ENCODE measurements at places on chromosomes 5 and 9.

GRCh38 chr5:44942524-44943001 lies 133.8 kb downstream of the MRPS30 start:
- DNase-seq, result no peak

- no peak for DNase-seq
Measured at GRCh38 chr5:109496112-109496511, 86.3 kb upstream of the PJA2 start.

GRCh38 chr9:6877671-6878161 lies 119.9 kb downstream of the KDM4C start:
- no peak for DNase-seq

GRCh38 chr9:125558453-125559092 lies 148.4 kb downstream of the MAPKAP1 start:
- peak; percentile 69 for DNase-seq

- no peak for DNase-seq
Measured at GRCh38 chr9:37369671-37370070, 52.8 kb upstream of the GRHPR start.

- no peak for DNase-seq
Measured at GRCh38 chr5:852431-853401, 1.9 kb upstream of the ZDHHC11 start.

- peak; percentile 53 for DNase-seq
Measured at GRCh38 chr5:135034236-135034962, 371 bp upstream of the PITX1 start.

DNA sequence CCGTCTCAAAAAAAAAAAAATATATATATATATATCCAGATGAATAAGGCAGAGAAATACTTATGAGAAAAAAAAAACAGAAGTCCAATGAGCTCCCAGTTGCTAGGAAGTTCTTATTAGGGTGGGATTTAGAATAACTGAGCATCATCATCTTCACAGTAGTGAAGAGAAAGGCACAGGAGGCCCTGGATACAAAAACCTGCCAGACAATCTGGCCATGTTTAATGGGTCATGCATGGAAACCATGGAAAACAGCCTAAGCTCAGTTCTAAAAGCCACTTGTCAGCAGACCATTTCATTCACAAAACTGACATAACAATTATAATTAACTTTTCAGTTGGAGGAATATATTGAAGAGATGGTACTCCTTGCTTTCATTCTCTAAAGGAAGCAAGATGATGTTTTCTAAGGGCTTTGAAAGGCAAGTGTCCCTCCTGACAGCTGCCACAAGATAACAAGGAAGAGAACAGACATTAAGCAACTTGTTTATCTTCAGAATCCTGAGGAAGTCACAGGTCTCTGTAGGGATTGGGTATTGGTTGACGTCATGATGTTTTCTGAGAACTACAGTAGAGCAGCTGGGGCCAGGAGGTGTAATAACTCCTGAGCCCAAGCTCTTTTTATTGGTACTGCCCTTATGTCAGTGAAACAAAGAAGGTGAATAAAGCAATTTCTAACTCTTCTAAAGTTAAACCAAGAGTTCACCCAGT lies 463.1 kb downstream of the DMAC1 start:
- DNase-seq, result no peak

DNA sequence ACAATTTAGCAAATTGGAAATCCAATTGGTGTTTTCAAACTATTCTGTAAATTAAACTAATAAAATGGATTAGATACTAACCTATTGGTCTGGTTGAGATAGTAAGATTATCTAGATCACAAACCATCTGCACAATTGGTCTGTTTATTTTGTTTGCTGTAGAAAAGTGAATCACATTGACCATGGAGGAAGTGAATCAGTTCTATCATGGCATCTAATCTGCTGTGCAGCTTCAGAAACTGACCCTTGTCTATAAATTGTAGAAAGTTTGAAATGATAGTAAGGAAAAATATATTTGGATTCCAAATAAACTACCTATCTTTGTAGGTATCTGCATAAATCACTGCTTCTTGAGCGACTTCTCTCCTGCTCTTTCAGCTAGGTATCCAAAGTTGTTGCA lies 1865.4 kb downstream of the MAT2B start:
- no peak for DNase-seq

DNA sequence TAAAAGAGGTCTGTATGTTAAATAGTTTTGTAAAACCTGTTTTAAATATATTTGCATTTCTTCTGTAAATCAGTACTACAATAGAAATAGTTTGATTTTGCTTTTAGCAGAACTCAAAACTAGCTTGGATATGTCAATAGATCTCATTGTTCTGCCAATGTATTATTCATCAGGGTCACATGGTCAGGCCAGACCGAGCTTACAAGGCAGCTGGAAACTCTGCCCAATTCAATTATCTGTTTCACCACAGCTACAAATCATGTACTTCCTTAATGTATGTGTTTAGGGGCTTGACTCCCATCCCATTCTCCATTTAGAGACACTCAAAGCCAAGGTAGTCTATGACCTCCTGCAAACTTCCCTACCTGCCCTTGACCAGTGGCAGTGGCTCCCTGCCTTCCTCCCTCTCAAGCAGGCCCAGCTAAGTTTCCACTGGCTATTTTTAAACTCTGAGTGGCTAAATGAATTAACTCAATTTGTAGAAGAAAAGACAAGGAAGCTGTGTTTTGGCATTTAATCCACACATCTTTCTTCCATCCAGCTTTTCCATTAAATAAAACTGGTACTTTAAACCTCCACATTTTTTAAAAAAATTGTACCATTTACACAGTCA lies 46.4 kb upstream of the SELENOP start:
- no peak for DNase-seq

DNA sequence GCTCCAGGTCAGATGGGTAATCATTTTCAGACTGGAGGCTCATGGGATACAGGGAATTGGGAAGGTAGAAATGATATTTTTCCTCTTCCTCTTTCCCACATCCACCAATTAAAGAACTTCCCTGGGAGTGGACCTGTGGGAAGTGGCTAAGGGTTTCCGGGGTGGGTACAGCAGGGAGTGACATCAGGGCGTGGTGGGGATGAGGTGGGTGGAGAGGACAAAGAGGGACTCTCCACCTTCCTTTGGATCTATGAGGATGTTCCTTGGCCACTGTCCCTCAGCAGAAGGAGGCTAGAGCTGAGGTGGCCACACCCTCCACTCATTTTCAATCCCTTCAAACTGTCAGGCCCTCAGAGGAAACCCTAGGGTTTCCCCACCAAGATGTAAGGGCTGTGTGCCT lies 54.7 kb downstream of the IRF1 start:
- no peak for DNase-seq

GRCh38 chr9:5644501-5644900 lies 15.6 kb downstream of the RIC1 start:
- no peak for DNase-seq

DNA sequence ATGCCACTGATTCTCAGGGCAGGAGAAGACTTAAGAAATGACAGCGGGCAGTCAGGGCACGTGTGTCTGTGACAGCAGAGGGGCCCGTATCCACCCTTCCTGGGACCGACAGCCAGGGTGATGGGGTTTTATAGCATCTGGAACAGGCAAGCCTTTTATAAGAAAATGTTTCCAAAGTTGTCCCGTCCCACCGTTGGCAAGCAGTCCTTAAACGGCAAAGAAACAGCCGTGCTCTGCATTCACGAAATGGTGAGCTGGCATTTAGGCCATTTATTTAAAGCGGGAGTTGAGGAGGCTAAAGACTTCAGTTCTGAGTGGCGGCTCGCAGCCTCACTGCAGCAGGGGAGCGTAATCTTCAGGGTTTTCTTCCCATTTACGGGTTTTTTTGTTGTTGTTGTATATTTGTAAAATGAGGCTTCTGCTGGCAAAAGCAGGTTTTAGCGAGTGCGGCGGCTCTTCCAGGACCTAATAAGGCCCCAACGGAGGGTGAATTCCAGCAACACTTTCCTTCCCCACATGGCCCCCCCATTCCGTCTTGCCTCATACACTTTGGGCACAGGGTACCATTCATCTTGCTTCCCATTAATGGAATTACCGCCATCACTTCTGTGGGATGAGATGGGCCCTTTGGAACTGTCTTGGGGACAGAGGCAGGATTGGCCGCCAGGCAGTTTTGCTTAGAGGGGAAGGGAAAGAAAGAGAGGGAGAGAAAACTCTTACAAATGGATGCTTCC lies 15.8 kb downstream of the NEK6 start:
- DNase-seq, result no peak

DNA sequence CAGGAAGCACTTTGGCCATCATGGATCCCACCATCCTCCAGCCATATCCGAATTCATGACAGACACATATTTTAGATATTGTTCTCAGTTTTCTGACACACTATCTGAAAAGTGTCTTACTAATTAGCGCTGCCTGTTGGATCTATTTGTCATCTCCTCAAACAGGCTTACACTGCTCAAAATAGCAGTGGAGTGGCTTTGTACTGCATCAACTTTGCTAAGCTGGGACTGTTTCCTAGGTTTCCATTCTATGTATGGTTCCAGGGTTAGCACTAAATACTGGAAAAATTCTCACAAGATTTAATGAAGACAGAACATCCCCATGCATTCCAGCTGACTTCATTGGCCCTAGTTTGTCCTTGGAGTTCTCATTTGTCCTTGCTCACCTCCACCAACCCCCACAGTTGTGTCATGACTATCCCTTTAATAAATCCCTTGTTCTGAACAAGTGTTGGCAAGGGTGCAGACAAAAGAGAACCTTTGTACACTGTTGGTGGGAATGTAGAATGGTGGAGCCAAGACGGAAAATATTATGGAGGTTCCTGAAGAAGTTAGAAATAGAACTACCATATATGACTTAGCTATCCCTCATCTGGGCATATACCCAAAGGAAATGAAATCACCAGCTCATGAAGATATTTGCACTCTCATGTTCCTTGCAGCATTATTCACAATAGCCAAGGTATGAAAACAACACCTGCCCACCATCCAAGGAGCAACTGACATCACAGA lies 136.5 kb upstream of the RAI14 start:
- no peak for DNase-seq

- DNase-seq, result no peak
Measured at GRCh38 chr5:8239198-8239597, 370.2 kb downstream of the MTRR start.

GRCh38 chr5:1723476-1723875 lies 76.2 kb downstream of the MRPL36 start:
- DNase-seq, result no peak

DNA sequence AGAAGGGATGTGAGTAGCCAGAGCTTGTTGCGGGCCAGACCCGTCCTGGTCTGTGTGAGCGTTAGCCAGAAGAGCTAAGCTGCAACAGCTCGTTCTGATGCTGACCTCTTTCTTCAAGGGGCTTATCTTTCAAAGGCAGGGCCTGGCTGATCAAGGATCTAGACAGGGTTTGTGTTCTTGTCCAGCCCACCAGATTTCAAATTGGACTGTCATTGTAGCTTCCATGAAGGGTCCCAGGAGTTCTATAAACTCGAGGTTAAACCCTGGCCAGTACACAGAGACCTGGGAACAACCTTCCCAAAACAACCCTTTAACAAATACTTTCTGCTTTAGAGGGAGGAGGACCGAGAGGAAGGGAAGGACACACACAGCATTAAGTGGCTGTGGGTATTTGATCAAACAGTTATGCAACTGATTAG lies 153.0 kb upstream of the TUT7 start:
- no peak for DNase-seq

GRCh38 chr5:138489683-138490061 lies 24.4 kb downstream of the EGR1 start:
- DNase-seq, result peak; percentile 20

GRCh38 chr5:55610542-55610941 lies 75.8 kb upstream of the PLPP1 start:
- DNase-seq, result no peak

DNA sequence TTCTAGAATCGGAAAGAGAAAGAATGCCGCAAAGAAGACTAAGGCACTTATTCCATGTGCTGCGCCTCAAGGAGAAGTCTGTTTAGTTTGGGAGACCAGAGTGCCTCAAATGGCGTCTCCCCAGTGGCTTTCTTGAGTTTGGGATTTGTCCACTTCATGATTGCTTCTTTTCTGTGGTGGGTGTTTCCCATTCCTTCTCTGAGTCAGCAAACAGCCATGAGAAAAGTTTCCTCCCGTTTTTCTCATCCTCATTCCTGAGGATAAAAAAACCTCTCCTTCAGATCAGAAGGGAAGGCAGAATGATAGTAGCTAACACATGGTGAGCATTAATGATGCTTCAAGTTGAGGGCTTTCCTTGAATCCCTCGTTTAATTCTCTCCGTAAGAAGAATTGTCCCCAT lies 275.9 kb upstream of the WWC1 start:
- DNase-seq, result no peak

- DNase-seq, result no peak
Measured at GRCh38 chr5:176594554-176594953, 15.4 kb downstream of the GPRIN1 start.

GRCh38 chr9:68933434-68934328 lies 80.2 kb downstream of the PRKACG start:
- no peak for DNase-seq

- no peak for DNase-seq
Measured at GRCh38 chr5:133129950-133130349, 78.1 kb downstream of the HSPA4 start.

GRCh38 chr5:40481241-40481640 lies 198.5 kb upstream of the PTGER4 start:
- no peak for DNase-seq

GRCh38 chr5:178386336-178386931 lies 153.8 kb upstream of the PHYKPL start:
- no peak for DNase-seq

DNA sequence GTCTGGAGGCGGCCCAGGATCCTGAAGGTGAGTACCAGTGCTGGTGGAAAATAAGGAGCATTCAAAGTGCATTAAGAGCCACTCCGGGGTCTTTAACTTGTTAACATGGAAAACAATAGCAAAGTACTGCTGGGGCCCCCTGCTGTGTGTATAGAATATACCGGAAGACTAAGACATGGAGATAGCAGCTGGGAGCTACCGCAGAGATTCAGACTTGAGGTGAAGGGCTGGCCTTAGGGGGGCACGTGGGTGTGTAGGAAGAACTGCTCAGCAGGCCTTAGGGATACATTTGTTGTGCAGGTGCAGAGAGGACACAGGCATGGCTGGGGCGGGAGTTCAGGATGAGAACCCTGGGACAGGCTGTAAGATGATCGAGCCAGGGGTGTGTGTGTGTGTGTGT lies 1.2 kb upstream of the DMRT1 start:
- no peak for DNase-seq

DNA sequence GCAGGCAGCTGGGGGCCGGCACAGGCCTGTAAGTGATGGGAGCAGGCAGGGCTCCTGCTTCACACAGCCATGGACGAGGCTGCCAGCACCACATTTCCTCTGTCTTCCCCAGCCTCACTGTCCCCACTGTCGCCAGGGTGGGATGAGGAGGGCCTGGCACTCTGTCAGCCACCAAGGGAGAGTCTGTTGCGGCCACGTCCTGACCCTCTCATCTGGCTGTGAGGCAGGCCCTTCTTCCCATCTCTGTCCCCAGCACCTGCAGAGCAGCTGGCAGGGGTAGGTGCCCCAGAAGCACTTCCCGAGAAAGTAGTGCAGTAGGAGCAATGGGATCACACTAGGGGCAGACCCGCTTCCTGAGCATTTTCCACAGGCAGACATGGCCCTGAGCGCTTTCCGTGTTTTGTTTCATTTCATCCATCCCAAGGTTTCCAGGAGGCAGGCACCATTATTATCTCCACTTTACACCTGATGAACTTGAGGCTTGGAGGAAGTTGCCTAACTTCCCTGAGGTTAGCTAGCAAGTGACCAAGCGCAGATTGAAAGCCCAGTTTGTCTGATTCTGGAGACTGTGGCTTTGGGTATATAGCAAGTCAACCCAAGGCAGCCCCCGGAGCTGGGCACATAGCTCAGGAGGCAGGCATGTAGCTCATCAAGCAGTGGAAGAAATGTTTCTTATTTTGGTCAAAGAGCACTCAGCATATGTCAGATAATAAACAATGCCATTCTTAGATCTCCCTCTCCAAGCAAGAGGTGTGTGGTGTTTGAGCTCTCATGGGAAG lies 202.4 kb downstream of the DAB2IP start:
- DNase-seq, result no peak

GRCh38 chr5:38926121-38926520 lies 80.3 kb downstream of the OSMR start:
- DNase-seq, result no peak
